ENCODE measurements at places on chromosomes 4 and X.

- DNase-seq: no peak
Measured at GRCh38 chrX:148314876-148315275, 185.5 kb upstream of the AFF2 start.

GRCh38 chr4:173801876-173802661 lies 272.0 kb upstream of the HAND2 start:
- DNase-seq: no peak

- DNase-seq: no peak
Measured at GRCh38 chr4:6538575-6538974, 36.4 kb upstream of the MAN2B2 start.

- DNase-seq: no peak
Measured at GRCh38 chrX:2715066-2715600, 24.0 kb downstream of the CD99 start.

GRCh38 chr4:105306820-105307219 lies 160.1 kb downstream of the TET2 start:
- no peak for DNase-seq

DNA sequence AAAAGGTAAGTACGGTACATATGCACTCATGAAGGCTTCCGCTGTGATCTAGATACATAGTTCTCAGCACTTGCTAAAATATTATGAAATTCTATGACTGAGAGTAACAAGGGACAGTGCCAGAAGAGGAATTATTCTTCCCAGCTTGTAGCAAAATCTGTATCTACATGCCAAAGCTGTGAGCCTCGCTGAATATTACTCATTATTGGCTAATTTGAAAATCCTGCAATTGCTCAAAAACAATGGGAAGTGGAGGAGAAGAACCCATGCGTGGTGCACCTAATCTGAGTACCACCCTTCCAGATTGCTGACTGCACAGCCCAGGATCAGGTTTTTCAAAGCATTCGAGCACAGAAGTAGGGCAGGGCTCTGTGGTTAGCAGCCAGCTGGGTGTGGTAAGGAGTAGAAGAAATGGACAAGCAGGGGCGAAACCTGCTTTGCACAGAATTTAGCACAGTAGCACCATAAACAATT lies 17.4 kb upstream of the PDCL2 start:
- DNase-seq: no peak

GRCh38 chrX:65630771-65631170 lies 36.7 kb upstream of the MSN start:
- DNase-seq: no peak

- DNase-seq: no peak
Measured at GRCh38 chr4:137952116-137952515, 290.0 kb downstream of the SLC7A11 start.

- DNase-seq: no peak
Measured at GRCh38 chr4:119540249-119540648, 88.4 kb downstream of the PDE5A start.

DNA sequence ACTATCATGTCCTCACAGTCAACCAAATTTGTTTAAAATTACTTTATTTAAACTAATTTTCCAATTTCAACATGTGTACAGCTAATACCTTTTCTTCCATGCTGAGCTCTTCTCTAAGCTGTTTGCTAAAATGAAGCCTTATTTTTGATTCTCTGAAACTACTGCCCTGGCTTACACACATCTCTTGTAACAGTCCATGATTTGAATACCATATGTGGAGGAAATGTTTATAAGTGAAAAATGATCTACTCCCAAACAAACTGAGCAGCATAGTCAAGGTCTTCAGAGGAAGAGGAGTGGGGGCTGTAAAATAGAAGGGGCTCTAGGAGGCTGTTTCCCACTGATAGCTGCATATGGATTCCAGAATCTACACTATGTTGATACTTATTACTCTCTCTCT lies 188.7 kb downstream of the ANKRD50 start:
- no peak for DNase-seq

DNA sequence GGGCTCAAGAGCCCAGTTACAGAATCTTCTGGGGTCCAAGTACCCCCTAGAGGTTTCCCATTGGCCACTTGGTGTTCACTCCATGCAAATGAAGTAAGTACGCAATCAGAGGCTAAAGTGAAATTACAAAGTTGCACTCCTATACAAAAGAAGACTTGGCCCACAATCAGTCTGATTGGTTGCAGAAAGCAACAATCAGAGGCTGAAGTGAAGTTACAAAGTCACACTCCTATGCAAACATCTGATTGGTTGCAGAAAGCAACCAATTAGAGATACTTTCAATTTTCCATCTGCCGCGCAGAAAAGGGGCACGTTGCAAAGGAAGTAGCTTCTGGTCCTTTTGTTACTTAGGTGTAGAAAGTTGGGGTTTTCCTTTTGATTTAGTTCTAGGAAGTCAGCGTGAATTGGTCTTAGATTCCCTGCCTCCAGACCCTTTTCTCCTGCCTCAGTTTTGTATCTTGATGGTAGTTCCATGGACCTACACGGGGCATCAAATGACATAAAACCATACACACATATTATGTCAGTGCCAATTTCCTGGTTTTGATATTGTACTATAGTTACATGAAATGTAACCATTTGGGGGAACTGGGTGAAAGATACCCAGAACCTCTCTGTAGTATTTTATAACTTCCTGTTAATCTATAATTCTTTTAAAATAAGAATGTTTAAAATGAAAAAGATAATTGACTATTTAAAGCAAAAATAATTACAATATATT lies 12.4 kb upstream of the PIN4 start:
- DNase-seq: no peak

- no peak for DNase-seq
Measured at GRCh38 chr4:92035666-92036065, 268.1 kb upstream of the GRID2 start.

GRCh38 chrX:40096395-40097091 lies 1.2 kb downstream of the BCOR start:
- DNase-seq: peak; percentile 49

DNA sequence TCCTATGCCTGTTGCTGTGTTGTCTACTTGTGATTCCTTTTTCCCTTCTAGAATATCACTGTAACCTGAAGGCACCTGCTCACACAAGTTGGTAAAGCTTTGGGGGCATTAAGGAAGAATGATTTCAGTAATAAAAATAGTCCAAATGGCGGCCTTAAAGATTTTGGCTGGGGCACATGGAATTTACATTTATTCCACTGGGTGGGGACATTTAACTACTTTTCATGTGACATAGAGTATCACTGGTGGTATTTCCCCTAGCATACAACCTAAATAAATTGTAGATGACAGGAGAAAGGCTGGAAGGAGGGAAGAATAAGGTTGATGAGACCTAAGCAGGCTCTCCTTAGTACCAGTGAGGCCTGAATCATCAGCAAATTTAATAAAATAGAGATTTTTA lies 121.8 kb upstream of the EDA2R start:
- DNase-seq: no peak

DNA sequence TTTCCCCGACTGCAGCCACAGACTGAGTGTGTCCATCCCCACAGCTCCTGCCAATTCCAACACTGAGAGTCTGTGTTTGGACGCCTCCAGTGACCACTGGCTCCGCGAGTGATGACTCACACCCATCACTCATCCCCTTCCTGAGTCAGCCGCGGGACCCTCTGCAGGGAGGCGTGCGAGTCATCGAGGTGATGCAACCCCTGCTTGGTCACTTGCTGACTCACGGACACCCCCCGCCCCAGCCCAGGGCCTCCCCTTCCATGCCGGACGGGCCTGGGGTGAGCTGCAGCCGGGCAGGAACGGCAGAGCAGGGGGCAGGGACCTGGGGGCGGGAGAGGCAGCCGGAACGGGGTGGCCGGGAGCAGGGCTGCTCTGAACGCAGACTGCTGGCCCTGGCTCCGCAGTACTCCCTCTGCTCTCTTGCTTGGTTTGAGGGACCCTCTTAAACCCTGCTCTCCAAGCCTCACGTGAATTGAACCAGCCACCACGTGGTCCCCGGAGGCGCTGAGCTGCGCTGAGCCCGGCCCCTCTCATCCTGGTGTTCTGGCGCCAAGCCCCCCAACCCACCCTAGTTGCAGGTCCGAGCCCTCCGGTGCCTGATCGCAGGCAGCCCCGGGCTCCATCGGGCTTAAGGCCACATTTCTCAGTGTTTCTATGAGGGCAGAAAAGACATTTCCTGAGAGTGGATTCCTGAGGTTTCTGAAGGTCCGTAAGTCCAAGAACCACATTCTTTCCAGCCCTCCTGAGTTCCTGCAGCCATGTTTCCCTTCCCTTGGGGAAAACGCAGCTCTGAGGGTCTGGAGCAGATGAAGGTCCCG lies 32.4 kb downstream of the FGFRL1 start:
- no peak for DNase-seq

DNA sequence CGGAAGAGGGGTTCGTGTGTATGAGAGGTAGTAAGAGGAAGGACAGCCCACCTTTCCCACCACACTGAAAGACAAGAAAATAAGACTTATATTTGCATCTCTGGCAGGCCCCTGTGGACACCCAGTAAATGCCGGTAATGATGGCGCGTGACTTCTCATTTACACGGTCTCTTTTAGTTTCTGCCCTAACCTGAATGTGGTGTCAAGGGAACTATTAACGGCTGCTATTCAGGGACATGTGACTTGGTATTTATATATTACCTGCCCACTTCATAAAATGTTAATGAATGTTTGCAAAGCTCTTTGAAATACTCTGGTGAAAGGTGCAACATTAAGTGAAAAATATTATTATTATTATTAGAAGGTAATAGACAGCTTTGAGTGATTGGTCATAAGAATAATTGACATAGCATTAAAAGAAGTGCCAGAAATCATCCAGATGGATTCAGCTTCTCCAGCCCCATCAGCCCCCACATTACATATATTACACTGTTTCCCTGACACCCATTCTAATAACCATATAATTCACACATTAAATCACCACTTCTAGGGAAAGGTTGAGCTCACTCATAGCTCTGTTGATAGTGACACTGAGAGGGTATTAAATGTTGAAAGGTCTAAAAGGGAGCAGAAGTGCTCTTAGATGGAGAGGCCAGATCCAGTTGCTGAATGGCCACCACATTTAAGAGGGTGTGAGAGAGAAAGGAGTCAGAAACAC lies 83.0 kb upstream of the BEND4 start:
- no peak for DNase-seq

DNA sequence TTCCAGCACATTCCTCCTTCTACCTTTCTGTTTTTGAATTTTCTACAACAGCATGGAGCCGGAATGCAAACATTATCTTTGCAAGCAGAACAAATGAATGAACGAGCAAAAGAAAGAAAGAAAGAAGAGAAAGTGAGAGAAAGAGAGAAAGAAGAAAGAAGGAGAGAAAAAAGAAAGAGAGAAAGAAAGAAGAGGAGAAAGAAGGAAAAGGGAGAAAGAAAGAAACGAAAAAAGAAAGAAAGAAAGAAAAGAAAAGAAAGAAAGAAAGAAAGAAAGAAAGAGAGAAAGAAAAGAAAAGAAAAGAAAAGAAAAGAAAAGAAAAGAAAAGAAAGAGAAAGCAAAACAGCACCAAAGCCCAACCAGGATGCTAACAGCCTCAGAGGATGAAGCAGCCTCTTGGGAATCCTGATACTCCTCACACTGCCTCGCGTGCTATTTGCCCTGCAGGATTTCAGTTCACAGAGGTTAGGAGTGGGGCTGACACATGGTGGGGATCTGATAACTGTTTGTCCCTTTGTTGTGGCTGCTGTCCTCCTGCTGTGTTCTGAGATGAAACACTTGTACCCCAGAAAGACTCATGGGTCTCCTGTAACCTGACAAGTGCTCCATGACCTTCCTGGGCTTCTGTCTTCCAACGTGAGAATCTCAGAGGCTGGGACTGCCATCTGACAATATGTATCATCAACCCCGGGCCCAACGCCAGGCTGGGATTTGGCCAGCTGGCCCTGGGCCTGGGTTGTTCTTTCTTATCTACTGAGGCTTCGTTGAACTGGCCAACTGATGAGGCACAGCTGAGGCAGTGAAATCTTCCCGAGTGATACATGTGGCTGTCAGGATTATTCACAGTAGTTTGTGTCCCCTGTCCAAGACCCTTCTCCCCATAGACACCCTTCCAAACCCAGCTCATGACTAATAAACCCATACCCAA lies 61.0 kb downstream of the SEPSECS start:
- no peak for DNase-seq

GRCh38 chr4:83732114-83732635 lies 196.3 kb downstream of the GPAT3 start:
- no peak for DNase-seq

DNA sequence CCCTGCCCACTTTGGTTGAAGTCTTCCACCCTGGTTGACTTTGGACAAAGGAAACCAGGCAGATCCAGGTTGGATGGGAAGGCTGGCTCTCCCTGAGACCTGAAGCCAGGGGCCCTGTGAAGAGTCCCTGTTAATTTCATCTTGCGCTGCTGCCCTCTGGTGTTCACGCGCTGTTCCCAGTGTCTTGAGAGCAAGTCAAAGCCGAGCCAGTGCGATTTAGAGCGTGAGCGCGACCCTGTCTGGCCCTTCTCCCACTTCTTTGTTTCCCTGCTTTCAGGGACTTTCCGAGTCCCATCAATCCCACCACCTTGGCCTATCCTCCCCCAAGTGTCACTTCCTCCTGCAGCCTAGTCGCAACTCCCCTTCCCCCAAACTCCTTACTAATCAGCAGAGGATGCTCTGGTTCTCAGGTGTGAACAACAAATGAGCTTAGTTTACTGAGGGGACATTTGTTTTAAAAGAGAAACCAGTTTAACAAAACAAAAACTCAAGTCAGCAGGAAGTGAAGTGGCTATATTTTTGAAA lies 25.8 kb upstream of the CHRNA9 start:
- DNase-seq: peak; percentile 85

- DNase-seq: no peak
Measured at GRCh38 chrX:41406201-41406600, 40.9 kb upstream of the NYX start.

- DNase-seq: no peak
Measured at GRCh38 chr4:158182736-158183135, 9.9 kb upstream of the GASK1B start.

DNA sequence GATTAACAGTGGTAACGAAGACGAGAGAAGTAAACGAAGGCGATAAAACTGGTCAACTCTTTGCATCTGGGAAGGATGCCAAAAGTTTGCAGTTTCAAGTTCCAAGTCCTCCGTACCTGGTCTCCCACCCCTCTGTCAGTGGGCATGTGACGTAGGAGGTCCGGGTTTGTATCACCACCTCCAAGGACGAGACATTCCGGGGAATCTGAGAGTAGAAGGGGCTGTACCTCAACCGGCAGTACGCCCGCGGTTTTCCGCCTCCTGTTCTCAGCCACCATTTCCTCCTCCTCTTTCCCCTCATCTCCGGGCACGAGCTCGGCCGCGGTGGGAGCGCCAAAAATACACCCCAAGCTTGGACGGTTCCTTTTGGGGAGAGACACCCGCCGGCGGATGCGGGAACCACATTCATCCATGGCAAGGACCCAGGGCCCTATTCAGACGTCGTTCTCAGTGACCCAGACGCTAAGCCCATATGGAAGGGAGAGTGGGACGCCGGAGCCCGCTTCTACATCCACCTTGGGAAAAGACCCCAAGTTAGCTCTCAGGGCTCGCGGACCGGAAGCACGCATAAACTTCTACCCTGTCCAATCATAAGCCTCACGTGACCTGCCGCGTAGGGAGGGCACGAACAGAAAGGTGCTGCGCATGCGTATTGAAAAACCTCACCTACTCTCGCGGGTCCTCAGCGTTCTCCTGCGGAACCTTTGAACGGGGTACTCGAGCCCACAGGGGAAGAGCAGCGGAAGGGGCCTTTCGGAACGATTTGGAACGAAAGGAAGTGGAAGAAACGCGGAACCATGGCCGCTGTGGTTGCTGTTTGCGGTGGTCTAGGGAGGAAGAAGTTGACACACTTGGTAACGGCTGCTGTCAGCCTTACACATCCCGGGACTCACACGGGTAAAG lies at the start of the genes HELQ and MRPS18C:
HELQ (minus strand) TSS at position 543 of the 903 bp plus-strand sequence; CDS start at position 413, 130 bp downstream.
MRPS18C (plus strand) TSS at position 778 of the 903 bp plus-strand sequence; CDS start at position 798, 20 bp downstream.
- DNase-seq: peak; percentile 87

- peak; percentile 65 for DNase-seq
Measured at GRCh38 chr4:40924096-40924792, 174.5 kb downstream of the NSUN7 start.

GRCh38 chr4:185139736-185140135 lies 3.3 kb upstream of the SLC25A4 start:
- no peak for DNase-seq

- no peak for DNase-seq
Measured at GRCh38 chr4:185263419-185263818, 54.0 kb downstream of the SNX25 start.
